Mesendoderm (in vitro differentiated cells): ENCODE measurements at places on chromosomes 2 and 18.
A peak's percentile ranks its signal among the peaks of the same experiment; 100 is the strongest.

- no peaks in the 10 kb centered on the region for H3K4me1 ChIP-seq
- no peaks in the 10 kb centered on the region for H3K36me3 ChIP-seq
- no peak overlapping the region for H3K27ac ChIP-seq
These were observed 43.5 kb downstream of the FBLN7 start for GRCh38 chr2:112181571-112182290.

DNA sequence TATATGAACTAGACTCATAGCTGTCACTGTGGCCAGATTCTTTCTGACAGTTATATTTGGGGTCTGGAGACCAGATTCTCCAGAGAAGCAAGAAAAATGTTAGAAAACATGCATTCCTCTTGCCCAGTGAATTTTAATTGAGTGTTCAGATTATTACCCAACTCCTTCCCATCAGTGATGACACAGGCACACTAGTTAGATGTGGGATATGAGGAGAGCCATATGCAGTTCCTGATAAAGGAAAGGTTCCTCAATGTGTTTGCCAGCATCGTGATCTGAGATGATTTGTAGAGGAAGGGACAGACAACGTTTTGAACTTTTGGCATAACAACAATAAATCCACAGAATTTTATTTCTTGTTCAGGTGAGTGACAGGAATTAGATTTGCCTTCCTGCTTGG lies 308.6 kb downstream of the PIEZO2 start:
- no peaks in the 10 kb centered on the region for H3K4me1 ChIP-seq
- no peak for DNase-seq
- H3K27ac ChIP-seq = no peak overlapping the region
- H3K4me3 ChIP-seq = no peak overlapping the region
- no peaks in the 10 kb centered on the region for H3K27me3 ChIP-seq

- H3K36me3 ChIP-seq = no peaks in the 10 kb centered on the region
- H3K27me3 ChIP-seq = no peaks in the 10 kb centered on the region
- H3K27ac ChIP-seq = no peak overlapping the region
These were observed 142.3 kb downstream of the ABCA12 start for GRCh38 chr2:214995926-214996670.

DNA sequence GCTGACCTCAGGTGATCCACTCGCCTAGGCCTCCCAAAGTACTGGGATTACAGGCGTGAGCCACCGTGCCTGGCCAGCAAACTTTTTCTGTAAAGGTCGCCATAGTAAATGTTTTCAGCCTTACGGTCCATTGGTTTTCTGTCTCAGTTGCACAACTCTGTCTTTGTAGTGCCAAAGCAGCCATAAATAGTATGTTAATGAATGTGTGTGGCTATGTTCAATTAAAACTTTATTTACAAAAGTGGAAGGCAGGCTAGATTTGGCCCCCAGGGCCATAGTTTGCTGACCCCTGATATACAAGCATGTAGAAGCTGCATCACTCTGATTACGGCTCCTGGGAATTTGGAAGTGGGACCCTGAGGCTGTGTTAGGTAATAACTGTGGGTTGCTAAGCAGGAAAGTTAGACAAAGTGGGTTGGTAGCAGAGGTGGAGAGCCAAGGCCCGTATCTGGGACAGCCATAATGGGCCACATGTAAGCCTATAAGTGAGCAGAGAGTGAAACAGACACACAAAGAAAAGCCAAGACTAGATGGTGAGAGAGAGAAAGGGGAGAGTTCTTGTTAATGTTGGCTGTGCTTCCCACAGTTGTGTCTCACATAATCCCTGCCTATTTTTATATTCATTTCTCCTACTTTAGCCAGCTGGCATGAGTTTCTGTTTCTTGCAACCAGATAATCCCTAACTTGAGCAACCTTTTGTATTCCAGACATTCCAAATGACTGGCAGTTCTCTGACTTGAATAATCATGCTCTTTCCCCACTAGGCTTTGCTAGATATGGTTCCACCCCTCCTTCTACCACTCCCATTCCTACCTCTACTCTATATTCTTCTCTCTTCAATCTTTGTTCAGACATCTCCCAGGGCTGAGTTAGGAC lies 223.3 kb upstream of the STON1 start:
- no peaks in the 10 kb centered on the region for H3K27me3 ChIP-seq
- H3K27ac ChIP-seq = no peak overlapping the region
- no peak for DNase-seq
- no peak overlapping the region for H3K4me3 ChIP-seq
- H3K36me3 ChIP-seq = no peaks in the 10 kb centered on the region

DNA sequence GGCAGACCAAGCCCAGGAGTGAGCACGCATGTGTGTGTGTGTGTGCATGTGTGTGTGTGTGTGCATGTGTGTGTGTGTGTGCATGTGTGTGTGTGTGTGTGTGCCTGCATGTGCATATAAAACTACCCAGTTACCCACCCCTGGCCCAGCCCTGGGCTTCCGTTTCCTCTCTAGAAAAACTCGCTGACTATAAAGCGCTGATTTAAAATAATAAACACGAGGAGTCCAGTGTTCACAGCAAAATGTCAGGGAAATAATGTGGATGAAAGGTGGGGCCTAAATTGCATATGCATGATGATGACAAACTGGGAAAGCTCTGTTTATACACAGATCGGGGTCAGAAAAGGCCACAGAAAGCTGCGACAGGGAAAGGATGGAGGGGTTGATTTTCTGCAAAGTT lies 7.5 kb downstream of the ADCY3 start:
- no peaks in the 10 kb centered on the region for H3K27me3 ChIP-seq
- H3K4me3 ChIP-seq = no peak overlapping the region
- H3K4me1 ChIP-seq = no peaks in the 10 kb centered on the region
- H3K27ac ChIP-seq = no peak overlapping the region
- H3K36me3 ChIP-seq = no peaks in the 10 kb centered on the region

DNA sequence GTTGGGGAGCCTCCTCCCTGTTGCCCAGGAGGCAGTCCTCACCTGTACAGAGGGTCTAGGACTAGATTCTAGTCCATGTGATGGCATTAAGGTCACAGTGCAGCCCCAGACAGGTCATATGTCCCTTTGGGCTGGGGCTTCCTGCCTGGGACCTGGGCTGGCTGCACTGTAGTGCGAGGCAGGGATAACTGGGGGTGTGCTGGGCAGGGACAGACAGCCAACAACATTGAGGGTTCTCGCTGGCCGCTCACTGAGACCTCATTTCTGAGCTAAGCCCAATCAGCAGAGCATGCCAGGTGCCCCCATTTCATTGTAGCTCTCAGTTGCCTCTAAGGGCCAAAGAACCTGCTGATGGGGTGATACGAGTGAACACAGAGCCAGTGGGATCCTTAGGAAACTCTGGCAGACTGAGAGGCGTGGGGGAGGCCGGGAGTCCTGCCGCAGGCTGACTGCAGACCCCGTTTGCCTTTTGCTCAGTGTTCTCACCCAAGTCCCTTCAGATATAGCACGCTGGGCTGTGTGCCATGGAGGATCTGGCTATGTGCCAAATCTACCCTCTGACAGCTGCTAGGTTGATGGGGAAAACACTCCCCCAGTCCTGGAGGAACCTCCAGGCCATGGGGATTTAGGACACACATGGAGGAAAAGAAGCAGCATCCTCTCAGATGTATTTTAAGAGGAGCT lies 51.9 kb downstream of the DYSF start:
- H3K4me1 ChIP-seq = peaks cover 7% of the 10 kb centered on the region
- no peaks in the 10 kb centered on the region for H3K36me3 ChIP-seq
- no peak overlapping the region for H3K4me3 ChIP-seq
- DNase-seq = no peak
- no peak overlapping the region for H3K27ac ChIP-seq

DNA sequence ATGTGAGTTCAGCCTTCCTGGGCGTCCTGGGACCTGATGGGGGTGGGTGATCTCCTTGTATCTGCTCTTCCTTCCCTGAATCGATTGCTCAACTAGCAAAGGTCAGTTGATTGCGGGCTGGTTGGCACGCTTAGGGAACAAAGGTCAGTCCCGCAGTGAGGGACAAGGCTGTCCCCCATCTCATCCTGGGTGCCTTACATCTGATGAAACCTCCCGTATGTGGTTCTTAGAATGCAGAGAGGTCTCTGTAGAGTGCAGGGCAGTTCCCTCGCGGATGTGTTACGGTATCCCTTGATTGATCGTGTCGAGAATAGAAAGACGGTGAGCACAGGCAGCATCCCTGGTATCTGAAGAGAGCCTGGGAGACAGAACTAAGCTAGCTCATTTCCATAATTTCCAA lies 56.4 kb upstream of the RBM44 start:
- H3K4me3 ChIP-seq = no peak overlapping the region
- H3K27me3 ChIP-seq = no peaks in the 10 kb centered on the region
- H3K36me3 ChIP-seq = no peaks in the 10 kb centered on the region
- no peak overlapping the region for H3K27ac ChIP-seq
- no peak for DNase-seq

- no peak overlapping the region for H3K4me3 ChIP-seq
- no peaks in the 10 kb centered on the region for H3K36me3 ChIP-seq
- H3K4me1 ChIP-seq = no peaks in the 10 kb centered on the region
- no peak overlapping the region for H3K27ac ChIP-seq
These were observed 382.9 kb upstream of the CELF4 start for GRCh38 chr18:37948471-37948870.

DNA sequence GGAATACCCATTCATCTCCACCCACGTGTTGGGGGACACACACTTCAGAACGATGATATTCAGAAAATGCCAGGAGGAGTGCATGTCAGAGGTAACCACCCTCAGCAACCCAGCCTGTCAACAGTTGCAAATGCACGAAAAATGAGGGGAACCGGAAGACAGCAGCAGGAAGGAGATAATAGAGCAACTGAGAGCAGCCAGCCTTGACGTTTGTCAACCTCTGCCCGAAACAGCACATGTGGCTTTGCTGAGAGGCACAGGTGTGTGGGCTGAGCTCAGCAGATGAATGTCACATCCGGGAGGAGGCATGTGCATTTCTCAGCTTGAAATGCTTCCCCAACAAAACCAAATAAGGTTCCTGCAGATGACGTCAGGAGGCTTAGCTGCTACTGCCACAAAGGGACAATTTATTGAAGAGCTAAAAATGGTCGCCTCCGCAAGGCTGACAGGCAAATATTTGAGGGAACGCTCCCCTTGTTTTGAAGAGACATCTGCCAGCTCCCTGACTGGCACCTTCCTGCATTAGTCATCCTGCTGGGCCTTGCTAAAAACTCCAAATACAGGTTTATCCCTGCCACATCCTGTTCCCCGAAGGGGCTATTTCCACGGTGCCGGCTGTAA lies 419.0 kb downstream of the NBAS start:
- peaks cover 4% of the 10 kb centered on the region for H3K4me1 ChIP-seq
- no peaks in the 10 kb centered on the region for H3K36me3 ChIP-seq
- H3K27ac ChIP-seq = no peak overlapping the region
- H3K4me3 ChIP-seq = no peak overlapping the region
- peak; percentile 90 for DNase-seq
- H3K27me3 ChIP-seq = no peaks in the 10 kb centered on the region

GRCh38 chr2:139045524-139045923 lies 265.3 kb upstream of the NXPH2 start:
- H3K36me3 ChIP-seq = no peaks in the 10 kb centered on the region
- H3K4me1 ChIP-seq = peaks cover 5% of the 10 kb centered on the region
- H3K4me3 ChIP-seq = no peak overlapping the region
- DNase-seq = peak; percentile 93
- H3K27me3 ChIP-seq = no peaks in the 10 kb centered on the region

GRCh38 chr2:181106789-181107627 lies 126.6 kb downstream of the UBE2E3 start:
- H3K27me3 ChIP-seq = no peaks in the 10 kb centered on the region
- H3K27ac ChIP-seq = no peak overlapping the region
- no peaks in the 10 kb centered on the region for H3K36me3 ChIP-seq
- DNase-seq = peak; percentile 21
- peaks cover 4% of the 10 kb centered on the region for H3K4me1 ChIP-seq

DNA sequence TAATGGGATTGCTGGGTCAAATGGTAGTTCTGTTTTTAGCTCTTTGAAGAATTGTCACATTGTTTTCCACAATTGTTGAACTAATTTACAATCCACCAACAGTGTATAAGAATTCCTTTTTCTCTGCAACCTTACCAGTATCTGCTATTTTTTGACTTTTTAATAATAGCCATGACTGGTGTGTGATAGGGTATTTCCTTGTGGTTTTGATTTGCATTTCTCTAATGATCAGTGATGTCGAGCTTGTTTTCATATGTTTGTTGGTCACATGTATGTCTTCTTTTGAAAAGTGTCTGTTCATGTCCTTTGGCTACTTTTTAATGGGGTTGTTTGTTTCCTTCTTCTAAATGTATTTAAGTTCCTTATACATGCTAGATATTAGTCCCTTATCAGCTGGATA lies 322.3 kb downstream of the CDH2 start:
- no peak for DNase-seq
- H3K27me3 ChIP-seq = no peaks in the 10 kb centered on the region
- H3K27ac ChIP-seq = no peak overlapping the region
- H3K4me1 ChIP-seq = no peaks in the 10 kb centered on the region
- no peak overlapping the region for H3K4me3 ChIP-seq
- no peaks in the 10 kb centered on the region for H3K36me3 ChIP-seq
